ENCODE measurements at places on chromosomes 4 and X.

DNA sequence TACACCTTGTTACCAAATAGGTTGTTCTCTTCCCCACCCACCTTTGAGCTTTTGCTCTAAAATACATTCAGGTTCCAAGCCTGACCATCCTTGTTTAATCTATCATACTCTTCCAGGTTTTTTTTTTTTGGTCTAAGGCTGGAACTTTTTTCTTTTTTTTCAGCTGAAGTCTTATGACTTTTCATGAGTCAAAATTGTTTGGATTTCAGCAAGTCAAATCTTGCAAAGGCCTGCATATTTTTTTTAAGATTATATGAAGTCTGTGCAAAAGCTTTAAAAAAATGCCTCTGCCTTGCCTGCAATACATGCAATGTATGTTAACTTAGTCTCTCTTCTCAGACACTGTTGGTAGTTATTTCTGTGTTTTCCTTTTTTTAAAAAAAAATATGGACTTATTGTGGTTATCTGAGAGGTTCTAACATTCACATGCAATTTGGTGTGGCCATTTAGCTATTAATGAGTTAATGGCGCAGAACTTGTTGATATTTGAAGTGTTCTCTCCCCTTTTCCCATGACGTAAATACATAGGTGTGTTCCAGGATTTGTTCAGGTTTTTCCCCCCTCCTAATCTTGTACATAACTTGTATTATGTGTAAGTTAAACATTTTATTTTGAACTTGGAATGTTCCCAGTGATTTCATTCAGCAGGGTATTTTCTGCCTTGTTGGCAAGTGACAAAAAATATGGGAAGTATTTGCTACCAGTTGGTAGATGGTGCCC lies 58.7 kb downstream of the CCKAR start:
- DNase-seq, result no peak

- peak; percentile 89 for DNase-seq
Measured at GRCh38 chrX:39874202-39874816, 223.4 kb downstream of the BCOR start.

DNA sequence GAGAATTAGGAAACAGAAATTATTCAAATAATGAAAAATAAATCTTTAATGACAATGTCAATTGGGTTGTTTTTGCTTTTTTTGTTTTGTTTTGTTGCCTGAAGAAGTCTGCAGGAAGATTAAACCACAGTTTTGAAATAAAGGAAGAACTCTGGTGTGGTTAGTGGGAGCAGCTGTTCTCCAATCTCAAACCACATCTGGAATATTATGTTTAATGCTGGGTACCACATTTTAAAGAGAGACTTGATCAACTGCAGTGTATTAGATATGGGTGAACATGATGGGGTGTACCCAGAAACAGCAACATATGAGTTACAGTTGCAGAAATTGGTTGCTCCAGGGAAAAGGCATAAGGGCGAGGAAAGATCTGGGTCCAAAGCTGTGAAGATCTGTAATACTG lies 171.2 kb upstream of the RPL34 start:
- DNase-seq, result no peak

DNA sequence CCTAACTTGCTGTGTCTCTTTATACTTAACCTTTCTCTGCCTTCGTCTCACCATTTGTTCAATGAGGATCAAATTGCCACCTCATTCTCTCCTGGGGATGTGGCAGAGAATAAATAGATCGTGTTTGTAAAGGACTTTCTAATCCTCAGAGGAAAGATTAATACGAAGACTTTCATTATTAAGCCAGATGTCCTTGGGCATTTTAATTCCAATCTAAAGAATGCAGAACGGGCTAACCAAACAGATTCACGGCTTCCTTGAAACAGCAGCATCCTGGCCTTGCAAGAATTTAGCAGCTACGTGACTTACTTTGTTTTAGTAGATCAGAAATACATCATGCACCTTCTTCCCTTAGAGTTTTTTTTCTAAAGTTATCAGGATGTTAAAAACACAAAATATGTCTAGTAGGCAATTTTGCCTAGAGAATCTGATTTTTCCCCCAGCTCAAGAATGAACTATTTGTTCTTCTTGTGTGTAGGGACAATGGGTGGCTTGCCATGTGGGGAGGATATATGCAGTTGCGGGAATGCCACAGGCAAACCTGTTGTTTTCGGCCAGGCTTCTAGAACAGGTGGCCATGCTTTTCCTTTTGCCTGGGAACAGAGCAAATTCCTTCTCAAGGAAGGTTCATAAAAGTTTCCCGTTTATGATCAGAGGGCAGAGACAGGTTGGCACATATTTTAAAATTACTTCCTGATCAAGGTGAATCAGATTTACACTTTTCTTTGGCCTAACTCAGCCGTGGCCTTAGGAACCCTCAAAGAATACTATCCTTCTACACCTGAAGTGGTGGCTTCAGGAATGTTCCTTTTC lies 3.0 kb downstream of the MID1 start:
- DNase-seq, result no peak

- DNase-seq, result no peak
Measured at GRCh38 chr4:38020386-38020785, 60.2 kb downstream of the PTTG2 start.

- no peak for DNase-seq
Measured at GRCh38 chr4:105808750-105809041, 86.6 kb upstream of the NPNT start.

DNA sequence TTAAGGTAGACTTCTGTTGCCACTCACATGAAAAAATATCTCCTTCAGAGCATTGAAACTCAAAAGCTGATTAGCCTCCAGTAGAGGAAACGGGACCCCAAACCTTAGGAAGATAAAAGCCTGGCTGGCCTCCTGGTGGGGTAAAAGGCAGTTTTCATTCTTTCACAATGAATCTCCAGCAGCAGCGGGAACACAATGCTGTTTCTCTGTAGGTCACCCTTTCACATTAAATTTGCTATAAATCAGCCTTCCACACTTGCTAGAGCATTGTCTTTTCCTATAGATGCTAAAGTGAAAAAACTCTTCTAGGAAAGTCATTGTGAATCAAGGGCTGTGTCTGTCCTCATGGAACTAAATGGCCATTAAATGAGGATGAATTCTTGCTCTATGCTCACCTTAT lies 207.3 kb upstream of the MAGEB2 start:
- DNase-seq, result no peak

- DNase-seq, result no peak
Measured at GRCh38 chrX:152276277-152276676, 137.9 kb upstream of the MAGEA10 start.

GRCh38 chr4:101265816-101266172 lies 81.5 kb downstream of the PPP3CA start:
- DNase-seq, result no peak

GRCh38 chrX:9664224-9664623 lies 101.4 kb downstream of the GPR143 start:
- DNase-seq, result no peak

DNA sequence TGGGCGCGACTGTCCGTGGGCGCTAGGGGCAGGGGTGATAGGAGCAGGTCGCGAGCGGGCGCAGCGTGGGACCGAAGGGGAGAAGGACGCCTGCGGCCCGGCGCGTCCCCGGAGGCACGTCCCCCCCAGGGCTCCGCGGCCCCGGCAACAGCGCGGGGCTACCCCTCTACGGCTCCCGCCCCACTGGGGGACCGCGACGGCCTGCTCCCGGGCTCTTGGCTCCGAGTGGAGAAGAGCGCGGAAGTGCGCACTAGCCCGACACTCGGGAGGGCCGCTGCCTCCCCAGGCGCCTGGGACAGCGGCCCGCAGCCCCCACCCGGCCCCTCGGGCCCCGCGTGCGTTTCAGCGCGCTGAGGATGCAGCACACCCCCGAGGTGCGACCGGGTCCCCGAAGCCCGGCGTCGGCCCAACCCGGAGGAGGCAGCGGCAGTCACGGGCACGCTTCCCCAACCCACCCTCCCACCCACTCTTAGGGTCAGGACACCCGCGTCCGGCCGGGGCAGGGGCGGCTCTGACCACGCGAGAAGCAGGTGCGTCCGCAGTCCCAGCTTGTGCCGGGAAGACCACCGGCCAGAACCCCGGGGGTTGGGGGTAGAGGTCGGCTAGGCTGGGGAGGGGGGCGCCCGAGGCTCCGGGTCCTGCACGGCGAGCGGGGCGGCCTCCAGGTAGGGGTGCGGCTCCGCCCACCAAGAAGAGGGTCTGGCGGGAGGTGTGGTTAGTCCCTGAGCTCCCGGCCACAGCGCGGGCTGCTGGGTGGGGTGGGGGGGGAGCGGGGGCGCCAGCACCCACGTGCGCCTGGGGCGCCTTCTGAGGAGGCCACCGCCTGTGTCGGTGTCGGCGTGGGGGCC lies 18.5 kb upstream of the NAT8L start:
- DNase-seq, result no peak

GRCh38 chr4:140088323-140088967 lies 65.5 kb downstream of the MAML3 start:
- no peak for DNase-seq

GRCh38 chr4:89661173-89661899 lies 175.6 kb downstream of the SNCA start:
- no peak for DNase-seq

GRCh38 chrX:93673056-93673868 lies at the start of gene NAP1L3:
Gene NAP1L3 (minus strand): TSS chrX:93673578. CDS start chrX:93673304, 274 bp downstream.
- peak; percentile 71 for DNase-seq

GRCh38 chr4:184147858-184148737 lies 69.6 kb downstream of the ENPP6 start:
- no peak for DNase-seq

DNA sequence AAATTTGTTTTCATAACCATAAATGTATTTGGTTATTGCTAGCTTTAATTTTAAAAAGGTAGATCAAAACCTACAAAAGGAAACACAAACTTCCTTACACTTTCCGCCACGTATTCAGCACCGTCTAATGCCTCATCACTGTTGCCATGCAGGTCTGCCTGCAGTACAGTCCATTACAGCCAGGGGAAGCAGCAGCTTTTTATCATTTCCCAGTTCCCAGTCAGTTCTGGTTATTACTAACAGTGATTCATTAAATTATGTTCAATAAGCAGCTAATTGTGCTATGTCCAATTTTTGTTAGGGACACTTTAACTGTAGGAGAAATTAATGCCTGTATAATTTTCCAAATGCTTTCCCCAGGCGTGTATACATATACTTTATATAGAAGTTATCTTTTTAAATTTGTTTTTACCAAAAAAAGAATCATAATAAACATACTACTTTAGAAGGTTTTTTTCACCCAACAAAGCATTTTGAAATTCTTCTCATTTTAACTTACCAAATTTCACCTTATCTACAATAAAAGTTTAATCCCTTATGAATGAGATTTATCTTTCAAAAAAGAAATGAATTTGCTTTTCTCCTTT lies 93.3 kb downstream of the ANXA3 start:
- DNase-seq, result peak; percentile 78

DNA sequence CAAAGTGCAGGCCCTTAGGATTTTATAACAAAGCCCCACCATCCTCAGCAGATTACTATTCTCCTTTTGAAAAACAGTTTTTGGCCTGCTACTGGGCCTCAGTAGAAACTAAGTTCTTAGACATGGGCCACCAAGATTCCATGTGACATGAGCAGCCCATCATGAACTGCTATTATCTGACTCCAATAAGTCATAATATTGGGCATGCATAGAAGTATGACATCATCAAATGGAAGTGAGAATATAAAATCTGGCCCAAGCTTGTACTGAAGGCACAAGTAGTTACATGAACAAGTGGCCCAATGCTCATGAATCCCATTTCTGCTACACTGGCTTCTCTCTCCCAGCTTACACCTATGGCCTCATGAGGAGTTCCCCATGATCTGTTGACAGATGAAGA lies 404.8 kb downstream of the EPHA5 start:
- no peak for DNase-seq

DNA sequence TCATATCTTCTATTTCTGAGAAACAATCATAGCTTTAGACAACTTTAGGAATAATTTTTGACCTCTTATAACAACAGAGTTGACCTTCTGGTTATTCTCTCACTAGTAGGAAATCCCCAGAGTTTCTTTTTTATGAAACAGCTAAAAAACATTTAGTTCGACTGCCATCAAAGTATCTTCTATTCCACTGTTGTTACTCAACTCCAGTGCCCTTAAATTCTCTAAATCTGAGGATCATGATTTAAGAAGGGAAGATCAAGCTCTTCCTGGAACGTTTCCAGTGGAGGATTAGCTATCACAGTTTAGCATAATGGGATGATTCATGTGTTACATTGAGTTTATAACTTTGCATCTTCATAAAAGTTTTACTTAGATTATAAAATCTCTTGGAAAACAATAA lies 134.9 kb upstream of the VEGFC start:
- no peak for DNase-seq

DNA sequence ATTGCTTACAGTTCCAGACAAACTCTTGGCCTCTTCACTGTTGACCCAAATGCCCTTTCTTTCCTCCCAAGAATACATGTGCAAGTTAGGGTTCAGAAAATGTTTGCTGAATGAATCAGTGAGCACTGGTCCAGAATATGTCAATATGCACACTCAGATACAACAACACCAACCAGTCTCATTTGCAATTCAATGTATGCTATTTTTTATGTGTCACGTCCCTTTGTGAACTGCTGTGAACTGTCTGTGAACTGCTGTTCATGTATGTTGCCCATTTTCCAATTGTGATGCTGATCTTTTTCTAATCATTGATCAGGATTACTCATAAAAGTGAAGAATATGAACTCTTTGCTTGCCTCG lies 17.8 kb downstream of the GAB3 start:
- no peak for DNase-seq

DNA sequence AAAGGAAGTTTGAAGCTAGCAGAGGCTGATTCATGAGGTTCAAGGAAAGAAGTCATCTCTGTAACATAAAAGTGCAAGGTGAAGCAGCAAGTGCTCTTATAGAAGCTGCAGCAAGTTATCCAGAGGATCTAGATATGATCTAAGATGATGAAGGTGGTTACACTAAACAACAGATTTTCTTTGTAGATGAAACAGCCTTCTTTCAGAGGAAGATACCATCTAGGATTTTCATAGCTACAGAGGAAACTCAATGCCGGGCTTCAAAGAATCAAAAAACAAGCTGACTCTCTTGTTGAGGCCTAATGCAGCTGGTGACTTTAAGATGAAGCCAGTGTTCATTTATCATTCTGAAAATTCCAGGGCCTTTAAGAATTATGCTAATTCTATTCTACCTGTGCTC lies 28.8 kb downstream of the NR0B1 start:
- no peak for DNase-seq

GRCh38 chrX:83829874-83830273 lies 31.1 kb upstream of the CYLC1 start:
- no peak for DNase-seq

GRCh38 chr4:121773883-121774282 lies 8.9 kb upstream of the SMIM43 start:
- DNase-seq, result no peak

DNA sequence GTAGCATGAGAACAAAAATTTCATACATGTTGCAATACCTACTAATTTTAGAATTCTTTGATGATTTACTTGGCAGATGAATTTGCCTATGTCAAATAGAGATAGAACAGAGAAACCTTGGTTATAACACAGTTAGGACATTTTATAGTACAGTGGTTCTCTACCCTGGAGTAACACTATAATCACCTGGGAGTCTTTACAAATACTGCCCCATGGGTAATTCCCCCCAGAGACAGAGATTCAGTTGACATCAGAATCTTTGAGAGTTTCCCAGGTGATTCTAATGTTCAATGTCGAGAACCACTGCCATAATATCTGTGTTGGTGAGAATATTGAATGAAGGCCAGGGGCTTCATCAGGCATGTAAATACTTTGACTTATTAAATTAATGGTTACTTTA lies 401.3 kb upstream of the NDST4 start:
- no peak for DNase-seq

GRCh38 chr4:142434519-142435224 lies 411.4 kb downstream of the INPP4B start:
- no peak for DNase-seq

Data from activated naive CD4-positive, alpha-beta T cell treated with anti-CD3 and anti-CD28 coated beads for 36 hours (primary cell).